ENCODE measurements at places on chromosomes 4 and X.

DNA sequence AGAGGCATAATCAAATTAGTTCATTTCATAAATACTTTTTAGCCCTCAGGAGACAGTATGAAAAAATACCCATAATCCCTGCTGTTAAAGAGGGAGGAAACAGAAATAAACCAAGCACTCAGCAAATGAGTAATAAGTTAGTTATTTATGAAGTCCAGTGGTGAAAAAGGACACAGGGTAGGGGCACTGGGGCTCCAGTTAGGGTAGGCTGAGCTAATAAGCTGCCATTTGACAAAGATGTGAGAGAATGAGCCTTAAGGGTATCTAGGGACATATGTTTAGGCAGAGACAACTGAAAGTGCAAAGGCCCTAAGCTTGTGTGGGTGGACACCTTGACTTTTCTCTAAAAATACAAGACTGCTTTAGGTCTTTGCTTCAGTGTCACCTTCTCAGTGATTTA, 94.4 kb downstream of the IL15 start:
- DNase-seq: no peak

- no peak for DNase-seq
These were observed 5.9 kb upstream of the ARSD start for GRCh38 chrX:2934715-2935710.

- no peak for DNase-seq
These were observed 769.8 kb upstream of the NDST4 start for GRCh38 chr4:115883231-115883630.

DNA sequence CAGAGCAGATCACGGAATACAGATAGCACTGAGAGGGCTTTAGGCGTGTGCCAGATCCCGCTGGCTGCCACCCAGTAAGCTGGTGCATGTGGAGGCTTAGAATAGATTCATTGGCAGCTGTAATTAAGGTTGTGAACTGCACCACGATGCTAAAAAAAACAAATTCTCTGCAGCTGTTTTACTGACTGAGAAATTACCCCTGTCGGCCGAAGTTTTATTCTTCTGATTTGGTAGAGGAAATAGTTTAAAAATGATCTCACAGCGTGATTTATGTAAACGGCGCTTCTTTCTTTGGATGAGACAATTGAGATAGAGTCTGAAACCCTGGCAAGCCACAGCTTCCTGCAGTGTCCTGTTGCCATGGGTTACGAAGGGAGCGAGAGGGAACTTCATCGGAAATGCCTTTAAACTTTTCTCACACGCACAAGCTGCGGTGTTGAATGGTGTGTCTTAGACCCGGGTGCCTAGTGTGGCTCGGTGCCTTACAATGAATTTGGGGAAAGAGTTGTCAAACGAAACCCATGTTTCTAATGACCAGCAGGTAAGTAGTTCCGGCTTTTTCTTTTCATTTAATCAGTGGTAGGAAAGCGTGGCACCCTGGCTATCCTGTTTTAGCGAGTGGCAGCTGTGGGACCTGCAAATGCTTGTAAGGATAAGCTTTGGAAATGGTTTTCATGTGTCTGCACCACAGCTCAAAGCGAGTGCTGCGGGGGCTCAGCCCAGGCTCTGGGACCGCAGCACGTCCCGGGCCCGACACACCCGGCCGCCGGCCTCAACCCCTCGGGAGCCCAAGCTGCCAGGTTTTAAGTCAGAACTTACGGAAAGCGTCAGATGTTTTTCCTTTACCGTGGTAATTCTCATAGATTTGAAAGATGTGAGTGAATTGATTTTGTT, 71.7 kb upstream of the HGFAC start:
- no peak for DNase-seq

GRCh38 chr4:181874602-181875001, 368.6 kb upstream of the TENM3 start:
- no peak for DNase-seq

Measured in CMK (cell line).